ENCODE measurements at places on chromosomes 3 and 15.

DNA sequence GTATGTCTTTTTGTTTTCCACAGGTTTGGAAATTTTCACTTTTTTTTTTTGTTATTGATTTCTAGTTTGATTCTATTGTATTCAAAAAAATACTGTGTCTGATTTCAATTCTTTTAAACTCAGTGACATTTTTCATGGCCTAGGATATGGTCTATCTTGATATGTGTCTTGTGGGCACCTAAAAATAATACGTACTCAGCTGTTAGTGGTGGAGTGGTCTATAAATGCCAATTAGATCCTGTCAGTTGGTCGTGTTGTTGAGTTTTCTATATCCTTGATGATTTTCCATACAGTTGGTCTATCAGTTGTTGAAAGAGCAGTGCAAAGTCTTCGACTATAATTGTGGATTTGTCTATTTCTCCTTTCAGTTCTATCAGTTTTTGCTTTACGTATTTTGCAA is 61.7 kb downstream of the LSM3 start:
- DNase-seq = no peak

DNA sequence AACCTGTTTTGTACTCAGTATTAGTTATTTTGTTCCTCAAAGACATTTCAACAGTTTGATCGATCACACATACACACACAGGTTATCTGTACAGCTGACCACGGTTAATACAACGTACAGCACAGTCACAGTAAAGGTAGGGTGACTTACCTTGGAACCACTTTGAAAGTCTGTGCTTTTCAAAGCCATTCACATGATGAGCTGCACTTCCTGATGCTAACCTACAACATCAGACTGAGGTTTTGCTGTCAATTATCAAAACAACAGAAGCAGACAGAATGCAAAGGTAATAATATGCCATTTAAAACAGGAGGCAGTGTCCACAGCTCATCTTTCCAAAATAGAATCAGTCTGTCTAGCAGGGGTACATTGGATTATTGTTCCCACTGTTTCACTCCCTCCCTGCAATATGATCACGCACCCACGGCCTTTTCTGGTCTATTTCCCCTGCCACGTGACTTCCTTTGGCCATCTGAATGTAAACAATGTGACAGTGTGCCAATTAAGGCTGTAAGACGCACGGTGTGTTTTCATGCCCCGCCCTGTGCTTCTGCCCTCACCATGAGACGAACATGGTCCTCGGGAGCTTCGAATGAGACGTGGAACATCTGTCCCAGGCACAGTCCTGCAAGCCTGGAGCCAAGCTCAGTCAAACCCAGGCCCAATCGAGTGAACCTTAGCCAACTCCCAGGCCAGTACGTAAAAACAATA is 102.4 kb downstream of the FMN1 start:
- DNase-seq = no peak

GRCh38 chr15:45715528-45715927 is 80.7 kb downstream of the SQOR start:
- DNase-seq = no peak

DNA sequence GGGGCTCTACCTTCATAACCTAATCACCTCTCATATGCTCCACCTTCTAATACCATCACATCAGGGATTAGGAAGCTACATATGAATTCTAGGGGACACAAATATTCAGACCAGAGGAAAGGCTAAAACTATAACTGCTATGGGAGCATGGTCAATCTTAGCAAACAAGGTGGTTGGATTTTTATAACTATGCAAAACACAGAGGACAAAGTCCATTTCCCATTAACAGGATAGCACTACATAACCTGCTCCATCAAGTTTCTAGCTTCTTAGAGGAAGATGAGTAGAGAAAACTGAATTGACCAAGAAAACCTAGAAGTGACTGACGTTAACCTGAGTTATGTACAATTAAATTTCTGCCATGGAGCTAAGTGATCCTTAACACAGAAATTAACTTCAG is 398.6 kb downstream of the TBL1XR1 start:
- no peak for DNase-seq

- no peak for DNase-seq
Observed at GRCh38 chr3:108218811-108219210, 3.4 kb downstream of the IFT57 start.

All from activated naive CD8-positive, alpha-beta T cell treated with anti-CD3 and anti-CD28 coated beads for 36 hours (primary cell).